T1000 (cell line): ENCODE measurements at places on chromosomes 7 and 10.

DNA sequence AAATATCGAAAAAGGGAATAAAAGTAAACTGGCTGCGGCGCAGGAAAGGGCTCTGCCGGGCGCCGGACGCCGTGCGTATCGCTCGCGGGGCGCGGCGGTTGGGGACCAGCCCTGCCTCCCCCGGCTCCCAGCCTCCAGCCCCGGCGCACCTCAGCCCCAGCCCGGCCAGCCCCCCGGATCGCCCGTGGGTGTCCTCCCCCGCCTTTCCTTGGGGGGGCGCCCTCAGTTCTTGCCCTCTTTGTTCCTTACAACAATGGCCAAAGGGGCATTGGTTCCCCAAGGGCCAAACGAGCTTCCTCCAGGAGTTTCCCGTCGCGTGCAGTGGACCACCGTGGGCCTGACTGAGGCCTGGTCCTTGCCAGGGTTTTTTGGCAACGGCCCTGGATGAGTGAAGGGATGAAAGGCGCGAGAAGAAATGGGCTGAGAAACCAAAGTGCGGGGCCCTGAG lies 1.2 kb downstream of the MACROH2A2 start:
- no peak for DNase-seq

- DNase-seq: no peak
Measured at GRCh38 chr10:37390926-37391325, 265.5 kb downstream of the ANKRD30A start.

DNA sequence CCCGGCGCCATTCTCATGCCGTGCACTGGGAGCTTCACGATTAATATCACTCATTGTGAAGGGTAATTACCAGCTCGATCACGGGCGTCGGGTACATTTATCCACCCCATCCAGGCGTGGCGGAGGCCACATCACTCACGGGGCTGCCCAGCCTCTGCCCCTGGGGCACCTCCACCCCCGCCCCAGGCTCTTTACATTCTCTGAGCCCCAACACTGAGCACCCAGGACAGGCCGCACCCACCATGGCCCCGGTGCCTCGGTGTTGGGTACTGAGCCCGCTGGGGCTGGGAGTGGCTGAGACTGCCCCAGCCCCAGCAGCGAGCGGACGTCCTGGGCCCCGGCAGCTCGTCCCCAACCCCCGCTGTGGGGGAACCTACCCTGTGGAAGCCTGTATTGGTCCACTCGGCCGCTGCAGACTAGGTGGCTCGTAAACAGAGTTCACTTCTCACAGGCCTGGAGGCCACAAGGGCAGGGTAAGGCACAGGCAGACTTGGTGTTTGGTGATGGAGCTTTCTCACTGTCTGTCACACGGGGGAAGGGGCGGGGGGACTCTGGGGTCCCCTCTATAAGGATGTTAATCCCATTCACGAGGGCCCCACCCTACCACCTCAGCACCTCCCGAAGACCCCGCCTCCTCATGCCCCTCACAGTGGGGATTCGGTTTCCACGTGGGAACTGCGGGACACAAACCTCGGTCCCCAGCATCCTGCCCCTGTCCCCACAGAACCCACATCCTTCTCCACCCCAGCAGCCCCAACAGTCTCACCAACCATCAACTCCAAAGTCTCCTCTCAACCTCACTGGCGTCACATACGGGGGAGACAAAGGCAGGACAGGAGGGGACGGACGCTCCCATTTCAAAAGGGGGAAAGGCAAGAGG lies 184.1 kb downstream of the ELFN1 start:
- DNase-seq: no peak

- DNase-seq: no peak
Measured at GRCh38 chr10:14751921-14752320, 22.8 kb downstream of the FAM107B start.

DNA sequence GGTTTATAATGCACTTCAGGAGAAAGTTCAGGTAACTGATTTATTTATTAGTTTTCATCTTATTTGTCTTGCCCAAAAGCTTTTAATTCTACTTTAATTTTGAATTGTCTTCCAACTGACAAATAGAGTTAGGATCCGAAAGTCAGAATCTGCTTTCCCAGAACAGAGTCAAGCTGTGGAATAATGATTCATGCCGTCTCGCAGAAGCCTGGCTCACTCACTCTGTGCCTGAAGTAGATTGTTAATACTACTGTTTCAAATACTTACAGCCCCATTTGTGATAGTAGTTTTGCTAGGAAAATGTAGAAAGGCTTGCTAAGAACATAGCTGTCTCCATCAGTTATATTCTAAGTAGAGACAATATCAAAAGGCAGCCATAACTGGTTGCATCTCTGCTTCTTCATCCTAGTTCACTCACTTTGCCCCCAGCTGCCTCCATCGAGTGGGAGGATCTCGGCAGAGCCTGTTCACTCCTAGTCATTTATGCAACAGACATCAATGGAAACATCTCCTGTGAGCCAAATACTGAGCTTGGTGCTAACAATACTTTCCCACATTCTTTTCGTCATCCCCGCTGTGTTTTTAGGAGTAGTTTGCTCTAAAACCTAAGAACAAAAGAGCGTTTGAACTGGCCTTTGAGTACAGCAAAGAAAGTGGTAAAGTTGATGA lies 28.0 kb downstream of the ABRAXAS2 start:
- no peak for DNase-seq

- DNase-seq: peak; percentile 35
Measured at GRCh38 chr10:67819768-67820204, 18.2 kb downstream of the DNAJC12 start.

- DNase-seq: no peak
Measured at GRCh38 chr7:4110438-4110837, 571.7 kb upstream of the FOXK1 start.

DNA sequence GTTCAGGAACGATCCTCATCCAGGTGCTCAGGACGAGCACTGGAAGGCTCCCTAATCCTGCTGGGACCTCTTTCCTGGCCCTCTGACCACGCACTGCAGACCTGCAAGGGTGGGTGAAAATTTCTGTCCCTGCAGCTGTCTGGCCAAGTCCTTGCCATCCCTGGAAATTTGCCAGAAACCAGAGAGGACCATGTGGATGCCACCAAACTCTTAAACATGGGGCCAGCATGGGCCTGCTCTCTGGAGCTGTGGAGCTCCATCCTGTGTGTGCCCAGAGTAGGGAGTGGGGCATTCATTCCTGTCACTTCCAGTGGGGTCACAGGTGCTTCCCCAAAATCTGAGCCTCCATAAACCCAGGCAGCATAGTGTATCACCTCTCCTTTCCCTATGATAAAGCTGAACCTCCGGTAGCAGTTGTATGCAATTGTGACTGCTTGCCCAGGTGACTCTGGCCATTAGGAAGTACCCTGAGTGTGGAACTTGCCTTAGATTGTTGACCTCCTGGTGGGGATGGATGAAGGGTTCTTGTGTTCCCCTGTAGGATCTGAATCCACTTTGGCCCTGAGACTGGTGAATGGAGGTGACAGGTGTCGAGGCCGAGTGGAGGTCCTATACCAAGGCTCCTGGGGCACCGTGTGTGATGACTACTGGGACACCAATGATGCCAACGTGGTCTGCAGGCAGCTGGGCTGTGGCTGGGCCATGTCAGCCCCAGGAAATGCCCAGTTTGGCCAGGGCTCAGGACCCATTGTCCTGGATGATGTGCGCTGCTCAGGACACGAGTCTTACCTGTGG lies 57.1 kb downstream of the DMBT1 start:
- DNase-seq: no peak

DNA sequence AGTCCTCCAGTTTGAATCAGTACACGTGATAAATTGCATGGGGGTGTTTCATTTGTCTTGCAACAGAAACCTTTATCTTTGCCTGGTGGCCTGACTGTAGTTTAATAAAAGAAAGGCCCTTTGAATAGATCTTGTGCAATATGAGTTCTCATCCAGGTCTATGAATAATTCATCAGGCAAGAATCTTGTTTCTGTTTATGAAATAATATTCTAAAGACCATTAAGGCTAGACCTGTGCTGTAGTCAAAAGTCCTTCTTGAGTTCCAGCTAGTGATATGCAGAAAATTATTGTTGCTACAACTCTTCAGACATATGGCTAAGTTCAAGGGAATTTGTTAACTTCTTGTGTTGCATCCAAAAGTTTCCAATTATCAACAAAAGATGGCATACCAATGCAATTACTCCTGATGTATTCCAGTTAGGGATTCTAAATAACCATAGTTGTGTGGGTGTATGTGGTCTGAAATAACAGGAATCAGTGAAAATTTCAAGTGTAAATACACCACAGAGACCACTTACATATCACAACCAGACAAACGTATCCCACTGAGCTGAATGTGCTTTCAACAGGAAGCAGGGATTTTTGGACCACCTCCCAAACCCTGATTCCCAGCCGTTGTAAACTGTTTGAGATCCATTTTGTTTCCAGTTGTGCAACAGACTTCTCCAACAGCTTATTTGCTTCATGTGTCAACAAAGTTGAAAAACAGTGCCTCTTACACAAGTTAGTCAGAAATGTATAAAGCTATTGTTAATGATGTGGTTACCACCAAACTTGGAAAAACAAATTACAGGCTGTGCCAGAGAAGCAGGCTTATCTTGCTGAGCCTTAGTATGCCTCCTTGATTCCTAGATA lies 54.7 kb upstream of the BICC1 start:
- no peak for DNase-seq

GRCh38 chr7:4416396-4417056 lies 265.6 kb upstream of the FOXK1 start:
- DNase-seq: no peak

GRCh38 chr10:62166331-62167131 lies 102.1 kb downstream of the RTKN2 start:
- DNase-seq: no peak

- DNase-seq: no peak
Measured at GRCh38 chr10:17129741-17130140, at the start of gene CUBN. TSS of gene CUBN (minus strand) at chr10:17129811. CDS start at chr10:17129765, 46 bp downstream.

DNA sequence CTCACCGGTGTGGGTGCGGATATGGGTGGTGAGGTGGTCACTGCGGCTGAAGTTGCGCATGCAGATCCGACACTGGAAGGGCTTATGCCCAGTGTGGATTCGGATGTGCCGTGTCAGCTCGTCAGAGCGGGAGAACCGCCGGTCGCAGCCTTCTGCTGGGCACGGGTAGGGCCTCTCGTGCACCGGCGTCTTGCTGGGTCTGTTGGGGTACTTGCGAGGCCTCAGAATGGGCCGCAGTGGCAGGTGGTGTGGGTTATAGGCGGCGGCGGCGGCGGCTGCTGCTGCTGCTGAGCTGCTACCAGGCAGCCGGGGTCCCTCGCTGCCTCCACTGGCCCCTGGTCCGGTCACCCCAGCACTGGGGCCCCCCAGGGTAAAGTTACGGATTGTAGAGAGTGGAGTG lies 2.7 kb downstream of the EGR2 start:
- no peak for DNase-seq

GRCh38 chr10:15155978-15156656 lies 12.4 kb downstream of the NMT2 start:
- DNase-seq: no peak

GRCh38 chr7:132295175-132295574 lies 281.1 kb downstream of the PLXNA4 start:
- no peak for DNase-seq

DNA sequence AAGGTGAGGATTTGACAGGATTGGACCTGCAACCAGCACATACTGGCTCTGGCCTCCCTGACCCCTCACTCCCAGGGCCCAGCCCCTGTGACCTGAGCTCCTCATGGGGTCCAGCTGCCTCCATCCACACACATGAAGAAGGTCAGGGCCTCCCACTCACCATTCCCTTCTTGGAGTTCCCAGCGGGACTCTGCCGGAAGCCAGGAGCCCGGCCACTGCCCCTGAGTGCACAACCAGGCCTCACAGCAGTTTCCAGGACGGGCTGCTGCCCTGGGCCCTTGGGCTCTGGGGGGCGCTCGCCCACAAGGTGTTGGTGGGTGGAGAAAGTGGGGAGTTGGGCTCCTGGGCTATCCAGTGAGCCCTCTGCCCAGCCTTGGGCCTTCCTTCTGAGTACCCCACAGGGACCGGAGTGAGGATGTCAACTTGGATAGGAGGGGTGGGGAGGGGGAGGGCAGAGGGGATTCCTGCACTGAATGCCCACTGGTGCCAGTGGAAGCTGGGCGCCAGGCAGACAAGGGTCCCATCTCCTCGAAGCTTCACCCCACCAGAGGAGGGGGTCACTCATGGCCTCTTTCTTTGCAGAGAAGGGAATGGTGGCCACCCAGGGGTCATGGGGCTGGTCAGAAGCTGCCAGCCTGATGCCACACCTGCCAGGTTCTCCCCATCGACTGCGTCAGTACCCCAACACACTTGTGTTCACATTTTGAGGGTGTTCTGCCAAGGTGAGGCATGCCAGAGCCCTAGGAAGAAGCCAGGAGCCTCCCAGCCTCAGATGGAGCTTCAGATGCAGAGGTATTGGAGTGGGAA lies 115.3 kb downstream of the PTPN20 start:
- DNase-seq: no peak

DNA sequence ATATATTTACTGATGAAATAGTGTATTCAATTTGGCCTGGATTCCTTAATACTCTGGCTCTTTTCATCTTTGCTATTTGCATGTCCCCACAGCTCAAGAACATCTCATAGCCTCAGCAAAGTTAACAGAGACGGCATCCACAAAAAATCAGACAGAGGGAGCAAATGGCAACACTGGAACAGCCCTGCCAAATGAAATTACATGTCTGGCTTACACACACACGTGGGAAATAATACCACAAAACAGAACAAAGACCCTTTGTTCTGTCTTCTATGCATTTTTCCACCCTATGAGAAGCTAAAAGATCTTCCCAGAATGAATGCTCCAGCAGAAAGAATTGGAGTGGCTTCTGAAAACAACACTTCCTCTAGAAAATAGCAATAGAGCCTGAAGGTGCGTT lies 139.5 kb downstream of the ALOX5 start:
- DNase-seq: no peak

GRCh38 chr7:134180376-134180775 lies 53.2 kb downstream of the LRGUK start:
- no peak for DNase-seq

- peak; percentile 58 for DNase-seq
Measured at GRCh38 chr10:93991596-93992284, 2.0 kb upstream of the PLCE1 start.

- no peak for DNase-seq
Measured at GRCh38 chr7:105191331-105191730, 177.3 kb downstream of the KMT2E start.

GRCh38 chr7:8092140-8092539 lies 123.5 kb downstream of the GLCCI1 start:
- DNase-seq: no peak
